ENCODE measurements at places on chromosomes 13 and 19.

DNA sequence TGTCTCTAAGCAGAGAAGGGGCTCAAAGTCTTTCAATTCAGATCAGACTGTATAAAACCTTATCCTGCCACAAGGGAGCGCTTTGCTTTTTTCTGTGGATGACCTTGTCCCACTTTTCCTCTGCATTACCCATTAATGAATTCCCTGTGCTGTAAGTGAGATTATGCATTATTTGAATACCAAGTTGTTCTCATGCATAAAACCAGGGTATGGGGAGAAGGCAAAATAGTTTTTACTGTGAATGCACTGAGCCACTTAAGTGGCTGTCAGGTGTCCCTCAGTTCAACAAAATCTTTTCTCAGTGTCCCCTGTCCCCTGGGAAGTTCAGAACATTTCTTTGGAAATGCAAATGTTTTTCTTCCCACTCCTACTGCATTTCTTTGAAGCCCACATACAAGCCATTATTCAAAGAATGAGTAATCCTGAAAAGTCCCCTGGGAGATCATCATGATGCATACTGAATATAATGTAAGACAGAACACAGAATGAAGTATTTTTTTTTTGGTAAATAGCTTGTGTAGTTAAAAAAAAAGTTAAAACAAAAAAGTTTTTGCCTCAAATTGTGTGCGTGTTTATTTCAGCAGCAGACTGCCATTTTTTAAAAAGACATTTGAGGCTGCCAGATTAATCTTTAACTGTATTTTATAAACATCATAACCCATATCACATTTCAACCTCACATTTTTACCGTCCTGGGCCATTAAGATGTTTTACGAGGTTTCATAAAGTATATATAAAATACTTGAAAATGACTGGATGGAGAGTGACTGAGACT, 506.7 kb upstream of the PCDH9 start:
- DNase-seq = peak; percentile 33

DNA sequence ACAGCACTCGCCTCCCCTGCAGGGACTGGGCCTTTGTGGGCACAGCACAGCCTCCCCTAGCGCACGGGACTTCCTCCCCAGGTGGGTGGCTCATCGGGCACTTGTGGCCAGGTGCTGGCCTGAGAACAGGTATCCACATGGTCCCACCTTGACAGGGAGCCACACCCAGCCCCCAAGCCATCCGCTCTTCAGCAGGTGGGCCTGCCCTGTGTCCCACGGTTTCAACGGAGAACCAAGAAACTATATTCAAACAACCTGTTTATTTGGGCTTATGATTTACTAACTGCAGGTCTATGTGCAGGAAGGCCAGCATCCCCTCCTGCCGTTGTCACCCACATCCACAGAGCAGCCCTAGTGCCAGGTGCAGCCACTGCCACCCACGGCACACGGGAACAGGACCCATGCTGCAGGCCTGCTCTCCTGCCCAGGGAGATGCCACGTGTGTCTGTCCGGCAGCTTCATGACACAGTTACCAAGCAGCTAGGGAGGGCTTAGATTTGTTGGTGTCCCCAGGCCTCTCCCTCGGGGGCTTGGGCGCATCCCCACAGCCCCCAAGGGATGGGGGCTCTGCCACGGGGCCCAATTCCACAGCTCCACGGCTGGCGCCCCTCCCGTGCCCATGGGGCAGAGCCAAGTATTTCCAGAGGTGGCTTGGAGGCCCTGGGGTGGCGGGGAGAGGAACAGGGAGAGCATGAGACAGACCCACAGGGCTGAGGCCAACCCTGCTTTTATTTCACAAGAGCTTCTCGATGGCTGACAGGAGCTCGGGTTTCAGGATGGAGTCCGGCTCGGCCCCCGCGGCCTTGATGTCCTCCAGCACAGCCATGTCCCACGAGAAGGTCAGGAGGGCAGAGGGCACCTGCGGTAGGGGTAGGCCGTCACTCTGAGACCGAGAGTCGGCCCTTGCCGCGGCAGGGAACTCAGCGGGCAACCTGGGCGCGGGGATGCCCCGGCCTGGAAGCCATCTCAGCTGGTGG, 12.5 kb downstream of the UBXN6 start:
- DNase-seq = no peak

- DNase-seq = no peak
These were observed 28.1 kb downstream of the ZNF20 start for GRCh38 chr19:12111943-12112637.

DNA sequence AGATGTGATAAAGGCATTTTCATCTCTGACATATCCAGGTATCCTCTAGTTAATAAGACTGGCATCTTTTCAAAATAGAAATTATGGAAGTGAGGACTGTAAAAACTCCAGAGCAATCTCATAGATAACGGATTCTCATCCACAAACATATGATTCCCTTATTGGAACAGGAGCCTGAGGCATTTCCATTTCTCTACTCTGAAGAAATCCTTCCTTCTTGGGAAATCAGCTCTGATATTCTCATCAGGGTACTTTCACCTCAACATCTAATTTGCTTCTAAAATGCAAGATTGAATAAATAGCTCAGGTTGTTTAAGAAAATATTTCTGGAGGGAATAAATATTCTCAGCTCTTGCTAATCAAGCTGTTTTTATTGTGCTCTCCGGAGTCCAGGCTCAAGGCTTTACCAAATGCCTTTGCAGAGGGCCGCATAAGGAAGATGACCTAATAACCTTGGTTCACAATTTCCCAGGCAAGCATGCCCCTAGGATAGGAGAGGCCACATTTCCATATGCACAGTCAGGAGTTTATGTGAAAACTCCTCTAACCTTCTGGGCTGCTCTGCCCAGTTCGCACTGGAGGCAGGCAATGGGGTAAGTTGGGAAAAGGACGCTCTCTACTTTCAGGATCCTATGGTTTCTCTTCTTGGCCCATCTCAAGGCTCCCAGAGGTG, 44.0 kb upstream of the RFC3 start:
- DNase-seq = no peak

Measured in retinal pigment epithelial cell (primary cell).